ENCODE measurements at places on chromosomes 7 and 10.

- DNase-seq = no peak
These were observed 17.7 kb upstream of the MINDY3 start for GRCh38 chr10:15877836-15878576.

DNA sequence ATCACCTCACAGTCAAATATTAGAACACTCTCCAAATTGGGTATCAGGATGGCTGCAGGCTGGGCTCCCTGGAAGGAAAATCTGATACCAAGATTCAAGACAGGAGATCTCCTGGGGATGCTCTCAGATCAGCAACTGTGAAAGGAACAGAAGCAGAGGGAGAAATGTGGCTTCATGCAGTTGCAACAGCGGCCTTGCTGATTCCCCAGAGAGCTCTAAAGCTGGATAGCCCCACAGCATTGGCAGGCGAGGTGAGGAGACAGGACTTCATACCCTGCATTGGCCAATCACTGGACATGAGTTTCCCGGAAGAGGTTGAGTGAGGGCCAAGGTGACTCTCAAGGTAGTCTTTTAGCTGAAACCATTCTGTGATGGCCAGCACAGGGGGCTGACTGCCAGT lies 190.6 kb downstream of the PTPN20 start:
- DNase-seq = no peak

DNA sequence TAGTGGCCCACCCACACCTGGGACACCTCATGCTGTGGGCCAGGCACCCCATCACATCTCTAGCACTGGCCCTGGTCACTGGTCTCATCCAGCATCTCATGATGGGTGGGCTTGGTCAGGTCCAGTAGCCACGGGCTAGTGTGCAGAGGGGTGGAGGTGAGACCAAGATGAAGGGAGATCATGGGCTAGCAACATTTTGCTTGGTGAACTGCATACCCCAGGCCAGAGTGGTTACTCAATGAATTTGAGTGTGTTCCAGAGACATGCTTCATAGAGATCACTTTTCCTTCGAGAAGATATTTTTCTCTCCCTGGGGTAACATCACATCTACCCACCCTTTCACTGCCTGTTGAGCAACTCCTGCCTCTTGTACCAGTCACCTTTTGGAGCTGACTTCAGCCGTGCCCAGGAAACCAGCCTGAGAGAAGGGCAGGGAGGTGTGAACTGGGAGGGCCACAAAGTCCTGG lies 44.2 kb downstream of the MINDY4 start:
- DNase-seq = no peak

GRCh38 chr7:100966542-100967291 lies 2.6 kb upstream of the MUC12 start:
- no peak for DNase-seq

DNA sequence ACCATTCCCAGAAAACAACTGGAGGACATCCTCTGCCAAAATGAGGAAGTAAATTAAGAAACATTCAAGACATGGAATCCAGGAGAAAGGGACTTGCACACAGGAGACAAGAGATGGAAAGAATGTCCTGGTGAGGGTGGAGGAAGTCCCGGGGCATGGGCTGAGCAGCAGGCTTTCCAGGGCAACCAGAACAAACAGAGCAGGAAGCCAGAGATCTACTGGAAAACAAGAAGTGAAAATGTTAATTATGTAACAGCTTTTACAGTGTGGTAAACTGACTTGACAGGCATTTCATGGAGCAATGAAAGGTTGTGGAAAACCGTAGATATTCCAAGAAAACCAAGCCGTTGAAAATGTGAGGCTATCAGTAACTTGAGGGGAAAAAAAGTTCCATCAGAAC lies 55.2 kb upstream of the ZNF746 start:
- DNase-seq = no peak

GRCh38 chr10:119642556-119643111 lies 8.5 kb upstream of the BAG3 start:
- no peak for DNase-seq

DNA sequence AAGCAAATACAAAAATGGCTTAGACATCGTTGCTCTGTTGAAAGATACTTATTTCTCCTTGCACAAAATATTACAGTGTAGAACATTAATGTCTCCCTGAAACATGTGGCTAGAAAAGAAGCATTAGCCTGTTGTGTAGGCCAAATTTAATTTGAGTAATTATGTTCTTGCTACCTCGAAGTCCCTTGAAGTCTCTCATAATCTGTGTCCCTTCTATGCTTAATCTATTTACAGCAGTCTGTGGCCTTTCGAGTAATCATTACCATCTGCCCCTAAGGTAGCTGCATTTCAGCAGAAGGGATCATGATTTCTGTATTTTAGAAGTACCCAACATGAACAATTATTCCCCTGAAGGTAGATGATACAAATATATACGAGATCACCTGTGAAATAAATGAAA lies 615.2 kb downstream of the GRM8 start:
- no peak for DNase-seq

DNA sequence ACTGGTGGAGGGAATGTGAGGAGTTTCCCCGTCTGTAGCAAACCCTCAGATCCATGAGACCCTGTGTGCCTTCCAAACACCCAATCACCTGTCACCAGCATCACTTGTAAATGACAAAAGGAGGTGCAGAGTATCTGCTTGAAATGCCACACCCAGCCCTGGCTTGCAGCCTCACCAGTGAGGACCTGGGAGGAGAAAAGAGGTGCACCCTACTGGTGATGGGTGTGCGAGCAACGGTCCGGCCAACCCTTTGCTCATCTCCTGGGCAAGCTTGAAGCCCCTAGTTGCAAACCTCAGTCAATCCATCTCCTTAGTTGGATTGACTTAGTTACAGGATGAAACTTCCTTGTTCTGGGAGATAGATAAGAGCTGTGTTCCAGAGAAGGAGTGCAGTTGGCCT lies 62.4 kb upstream of the WAPL start:
- DNase-seq = no peak

DNA sequence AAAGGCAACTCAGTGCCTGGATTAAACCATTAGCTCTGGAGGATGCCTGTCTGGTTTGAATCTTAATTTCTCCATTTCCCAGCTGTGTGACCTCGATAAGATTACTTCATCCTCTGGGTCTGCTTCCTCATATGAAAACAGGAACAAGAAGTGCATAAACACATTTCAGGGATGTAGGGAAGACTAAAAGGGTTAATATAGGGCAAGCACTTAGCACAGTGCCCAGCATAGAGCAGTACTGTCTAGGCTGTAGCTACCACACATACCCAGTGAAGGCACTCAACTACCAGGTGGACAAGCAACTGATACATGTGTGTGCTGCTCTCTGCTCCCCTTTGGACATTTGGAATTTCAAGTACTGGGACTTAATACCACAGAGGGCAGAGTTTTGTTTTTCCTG lies 85.4 kb downstream of the KCNMA1 start:
- DNase-seq = no peak

- DNase-seq = no peak
These were observed 239.6 kb downstream of the SKIDA1 start for GRCh38 chr10:21285742-21286331.

GRCh38 chr7:123637878-123638277 lies 17.8 kb upstream of the LMOD2 start:
- DNase-seq = no peak

DNA sequence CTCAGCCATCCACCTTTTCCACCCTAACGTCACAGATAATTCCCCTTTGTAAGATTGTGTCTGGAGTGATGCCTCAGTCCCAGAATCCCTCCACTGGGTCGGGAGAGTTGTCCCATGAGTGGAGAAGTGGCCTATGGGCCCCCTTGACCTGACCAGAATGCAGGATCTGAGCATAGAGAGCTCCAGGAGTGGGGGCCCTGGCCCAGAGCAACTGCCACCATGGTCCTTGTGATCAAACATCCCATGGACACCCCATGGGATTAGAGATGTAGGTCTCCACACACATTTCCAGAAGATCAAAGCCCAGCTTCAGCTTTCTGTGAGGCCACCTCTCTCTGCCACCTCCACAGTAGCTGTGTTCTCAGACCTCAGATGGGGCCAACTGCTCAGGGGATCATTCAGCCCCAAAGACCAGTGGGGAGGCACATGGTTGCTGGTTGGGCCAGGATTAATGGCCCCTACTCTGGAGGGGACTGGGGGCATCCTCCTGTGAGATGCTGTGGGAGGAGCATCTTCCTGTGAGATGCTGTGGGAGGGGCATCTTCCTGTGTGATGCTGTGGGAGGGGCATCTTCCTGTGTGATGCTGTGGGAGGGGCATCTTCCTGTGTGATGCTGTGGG lies 28.5 kb upstream of the DPYSL4 start:
- DNase-seq = no peak

GRCh38 chr7:13875496-13876074 lies 113.9 kb downstream of the ETV1 start:
- DNase-seq = no peak

- DNase-seq = no peak
These were observed 1183.6 kb downstream of the GATA3 start for GRCh38 chr10:9238041-9238440.

DNA sequence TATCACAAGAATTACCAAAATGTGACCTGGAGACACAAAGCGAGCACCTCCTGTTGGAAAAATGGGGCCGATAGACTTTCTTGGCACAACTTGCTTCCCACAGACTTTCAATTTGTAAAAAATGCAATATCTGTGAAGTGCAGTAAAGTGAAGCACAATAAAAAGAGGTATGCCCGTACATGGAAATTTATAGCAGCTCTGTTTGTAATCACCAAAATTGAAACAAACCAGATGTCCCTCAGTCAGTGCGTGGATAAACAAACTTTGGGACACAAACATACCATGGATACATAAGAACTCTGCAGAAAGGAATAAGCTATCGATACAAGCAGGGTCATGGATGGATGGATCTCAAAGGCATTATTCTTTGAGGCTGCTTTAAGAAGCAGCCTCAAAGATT lies 33.6 kb downstream of the ARID5B start:
- peak; percentile 86 for DNase-seq

- DNase-seq = peak; percentile 54
These were observed 137.3 kb upstream of the CCDC6 start for GRCh38 chr10:60043561-60044241.

DNA sequence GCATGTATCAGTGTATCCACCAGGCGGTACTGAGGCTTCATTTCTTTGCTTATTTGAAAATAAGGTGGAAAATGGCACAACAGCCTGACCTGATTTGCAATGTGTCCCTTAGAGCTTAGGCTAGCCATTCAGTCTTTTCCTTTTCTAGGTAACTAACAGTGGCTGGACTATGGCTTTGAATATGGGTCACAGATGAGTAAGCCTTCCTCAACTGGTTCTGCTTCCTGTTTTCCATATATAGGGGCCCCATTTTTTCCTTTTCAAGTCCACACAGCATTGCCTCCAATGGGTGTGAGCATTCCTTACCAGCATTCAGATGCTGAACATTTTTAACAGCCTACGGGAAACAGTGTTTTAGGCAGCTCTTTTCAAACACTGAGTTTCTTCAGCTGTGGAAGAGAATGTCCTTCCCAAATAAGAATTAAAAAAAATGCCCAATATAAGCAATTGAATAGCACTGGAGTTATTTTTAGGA lies 3.9 kb upstream of the ITGB1 start:
- DNase-seq = peak; percentile 81

DNA sequence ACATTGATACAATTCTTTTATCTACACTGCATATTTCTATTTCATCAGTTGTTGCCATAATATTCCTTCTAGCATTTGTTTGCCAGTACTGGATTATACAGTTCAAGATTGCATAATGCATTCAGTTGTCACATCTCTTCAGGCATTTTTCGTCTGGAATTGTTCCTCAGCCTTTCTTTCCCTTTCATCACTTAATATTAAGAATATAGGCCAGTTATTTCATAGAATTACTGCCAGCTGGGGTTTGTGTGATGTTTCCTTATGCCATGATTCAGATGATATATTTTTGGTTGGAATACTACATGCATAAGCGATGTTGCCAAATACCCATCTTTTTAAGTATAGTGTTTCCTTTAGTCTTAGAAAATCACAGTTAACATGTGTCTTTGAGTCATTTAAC lies 20.8 kb downstream of the KIFBP start:
- DNase-seq = peak; percentile 39

DNA sequence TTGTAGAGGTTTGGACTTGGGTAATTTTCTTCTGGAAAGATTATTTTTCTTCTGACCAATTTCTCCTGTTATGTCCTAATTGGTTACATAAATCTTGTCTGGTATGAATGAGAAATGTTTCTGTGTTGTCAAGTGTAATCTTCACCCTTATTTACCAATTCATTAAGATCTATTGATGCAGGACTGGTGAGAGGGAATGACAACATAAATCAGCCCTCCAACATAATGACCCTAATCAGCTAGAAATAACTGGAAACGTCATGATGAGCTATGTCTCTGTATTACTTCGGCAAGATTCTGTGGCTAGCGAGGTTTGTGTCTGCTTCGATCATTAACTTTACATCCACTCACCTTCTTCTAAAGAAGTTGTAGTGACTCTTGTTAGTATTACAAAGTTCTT lies 3.5 kb downstream of the FOXP2 start:
- no peak for DNase-seq

- DNase-seq = peak; percentile 39
These were observed 97.9 kb downstream of the WDR11 start for GRCh38 chr10:120948889-120949608.

DNA sequence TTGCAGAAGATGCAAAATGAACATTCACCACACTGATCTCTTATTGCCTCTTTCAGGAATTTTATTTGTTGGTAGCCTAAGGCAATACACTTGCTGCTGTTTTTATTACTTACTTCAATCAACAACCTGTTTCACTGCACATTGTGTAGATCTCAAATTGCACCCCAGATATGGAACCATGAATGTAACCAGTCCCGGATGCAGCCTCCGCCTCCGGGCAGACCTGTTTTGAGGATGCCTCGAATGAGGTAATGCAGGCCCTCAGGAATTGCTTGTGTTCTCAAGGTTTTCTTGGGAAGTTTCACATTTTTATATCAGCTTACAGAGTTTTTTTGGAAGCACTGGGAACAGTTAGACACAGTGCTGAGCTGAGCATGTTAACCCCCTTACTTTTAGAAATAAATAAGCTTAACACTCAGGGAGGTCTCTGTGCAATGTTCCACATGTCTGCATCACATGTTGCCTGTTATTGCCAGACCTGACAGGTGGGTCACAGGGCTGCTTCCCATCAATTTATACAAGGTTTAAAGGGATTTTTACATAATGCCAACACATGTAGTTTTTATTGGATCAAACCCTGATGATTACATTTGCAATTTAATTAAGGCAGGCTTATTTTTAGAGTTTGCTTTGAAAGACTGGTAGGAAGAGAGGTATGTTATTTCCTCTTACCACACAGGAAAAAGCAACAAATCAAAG lies 193.1 kb upstream of the POM121L12 start:
- DNase-seq = no peak

- DNase-seq = no peak
These were observed 150.4 kb upstream of the CHRM2 start for GRCh38 chr7:136717910-136718557.

- no peak for DNase-seq
These were observed 785.2 kb downstream of the NRG3 start for GRCh38 chr10:82660205-82660604.

GRCh38 chr10:49558190-49558589 lies 19.3 kb upstream of the ERCC6 start:
- no peak for DNase-seq

- no peak for DNase-seq
These were observed 70.9 kb downstream of the DNAJB6 start for GRCh38 chr7:157407512-157408257.

- no peak for DNase-seq
These were observed 99.8 kb downstream of the EPDR1 start for GRCh38 chr7:38020121-38020785.

- DNase-seq = no peak
These were observed 185.7 kb downstream of the KIAA1217 start for GRCh38 chr10:24394461-24395190.

Data from fibroblast of villous mesenchyme (primary cell).